ENCODE measurements at places on chromosomes 6 and 20.
A peak's percentile ranks its signal among the peaks of the same experiment; 100 is the strongest.

GRCh38 chr6:111898452-111898851, 25.2 kb upstream of the FYN start:
- no peak for DNase-seq

DNA sequence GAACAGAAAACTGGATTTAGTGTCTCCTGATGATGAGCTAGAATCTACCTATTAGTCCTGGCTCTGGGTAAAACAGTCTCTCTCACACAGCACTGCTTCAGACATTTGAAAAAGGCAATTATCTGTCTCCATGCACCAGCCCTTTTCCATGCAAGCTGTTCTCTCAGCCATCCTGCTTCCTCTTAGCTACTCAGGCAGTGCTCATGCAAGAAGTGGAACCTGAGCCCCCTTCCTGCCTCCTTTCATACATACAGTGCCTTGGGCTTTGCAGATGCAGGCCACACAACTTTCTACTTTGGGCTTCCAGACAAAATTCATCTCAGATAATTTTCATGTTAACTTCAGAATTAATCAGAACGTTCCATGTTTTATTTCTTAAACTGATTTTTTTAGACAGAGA, 151.3 kb downstream of the RALGAPA2 start:
- no peak for DNase-seq

DNA sequence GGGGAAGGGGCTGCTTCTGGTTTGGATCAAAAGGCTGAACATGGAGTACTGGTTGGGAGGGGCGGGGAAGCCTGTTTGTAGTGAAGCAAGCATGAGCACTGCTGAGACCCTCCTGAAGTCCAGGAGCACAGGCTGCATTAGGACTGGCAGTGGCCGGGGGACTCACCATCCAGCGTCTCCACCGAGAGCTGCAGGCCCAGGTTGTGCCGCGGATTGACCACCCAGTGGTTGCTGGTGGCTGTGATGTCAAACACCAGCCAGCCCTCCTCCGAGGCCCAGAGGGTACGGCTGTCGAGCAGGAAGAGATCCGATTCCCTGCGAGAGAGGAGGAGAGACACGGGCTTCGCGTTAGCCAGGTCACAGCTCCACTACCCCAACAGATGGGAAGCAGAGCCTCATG, 64.1 kb downstream of the BMP7 start:
- no peak for DNase-seq

DNA sequence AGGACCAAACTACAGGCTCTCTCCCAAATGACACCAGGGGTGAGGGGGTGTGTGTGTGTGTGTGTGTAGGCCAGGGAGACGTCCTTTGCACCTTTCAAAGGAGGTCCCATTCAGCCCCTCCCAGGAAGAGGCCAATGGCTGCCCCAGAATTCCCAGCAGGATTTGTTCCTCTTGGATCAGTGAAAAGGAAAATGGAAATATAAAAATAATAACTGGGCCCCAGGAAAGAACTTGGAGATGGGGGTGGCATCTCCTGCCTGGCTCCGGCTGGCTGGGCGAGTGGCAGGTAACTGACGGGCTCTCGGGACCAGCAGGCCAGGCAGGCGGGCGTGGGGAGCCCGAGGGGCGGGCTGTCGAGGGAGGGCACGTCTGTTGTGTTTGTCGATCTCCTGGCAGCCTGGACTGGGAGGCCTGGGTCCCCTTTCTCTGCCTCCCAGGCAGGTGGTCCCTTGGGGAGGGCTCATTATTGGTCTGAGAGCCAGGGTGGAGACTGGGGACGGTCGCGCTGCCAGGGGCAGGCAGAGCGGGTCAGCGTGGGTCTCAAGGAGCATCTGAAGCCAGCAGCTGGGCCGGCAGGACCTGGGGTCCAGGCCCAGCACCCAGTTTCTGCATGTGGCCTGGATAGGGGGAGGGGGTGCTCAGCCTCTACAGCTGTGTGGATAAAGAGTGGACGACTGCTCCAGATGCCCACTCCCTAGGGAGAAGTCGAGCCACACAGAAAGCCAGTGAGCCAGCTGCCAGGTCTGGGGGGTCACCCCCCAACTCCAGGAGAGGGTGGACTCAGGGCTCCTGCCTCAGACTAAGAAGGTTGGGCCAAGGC, 3.1 kb downstream of the NOL4L start:
- DNase-seq, result no peak

DNA sequence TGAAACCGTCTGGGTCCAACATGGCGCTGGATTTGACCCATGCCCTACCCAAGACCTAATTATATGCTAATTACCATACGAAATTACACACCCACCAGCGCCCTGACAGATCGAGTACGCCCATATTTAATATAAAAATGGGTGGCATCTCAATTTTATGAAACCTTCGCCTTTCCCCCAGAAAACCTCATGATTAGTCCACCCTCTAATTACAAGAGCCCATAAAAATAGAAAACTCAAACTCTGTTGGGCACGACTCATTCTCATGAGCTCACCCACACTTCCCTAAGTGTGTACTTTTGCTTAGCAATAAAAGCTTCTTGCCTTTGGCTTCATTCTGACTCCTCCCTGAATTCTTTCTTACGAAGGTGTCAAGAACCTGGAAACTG, 136.4 kb downstream of the OR2B2 start:
- DNase-seq, result no peak

- DNase-seq, result peak; percentile 7
Measured at GRCh38 chr20:49712996-49713752, 504 bp downstream of the B4GALT5 start.

- DNase-seq, result no peak
Measured at GRCh38 chr6:72064399-72064975, 178.1 kb downstream of the RIMS1 start.

- DNase-seq, result peak; percentile 87
Measured at GRCh38 chr6:132341646-132342045, 59.6 kb downstream of the MOXD1 start.

GRCh38 chr6:146551545-146551944, 7.9 kb downstream of the RAB32 start:
- DNase-seq, result no peak

DNA sequence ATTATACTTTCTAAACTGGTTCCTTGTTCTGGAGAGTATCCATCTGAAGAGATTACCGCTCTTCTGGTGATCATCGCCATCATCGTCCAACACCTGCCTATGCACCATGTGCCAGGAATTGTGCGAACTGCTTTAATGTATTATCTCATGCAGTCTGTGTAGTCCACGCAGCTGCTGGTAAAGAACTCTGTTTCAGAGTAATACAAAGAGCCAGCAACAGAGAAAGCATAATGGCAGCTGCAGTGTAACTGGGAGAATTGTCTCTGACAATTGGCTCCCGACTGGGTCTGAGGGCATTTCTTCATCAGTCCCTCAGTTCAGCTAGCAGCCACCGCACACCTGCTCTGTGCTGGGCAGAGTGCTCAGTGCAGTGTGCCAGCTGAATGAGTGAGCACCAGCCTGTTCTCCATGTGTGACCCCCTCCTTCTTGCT, 383.4 kb downstream of the GRIK2 start:
- no peak for DNase-seq

DNA sequence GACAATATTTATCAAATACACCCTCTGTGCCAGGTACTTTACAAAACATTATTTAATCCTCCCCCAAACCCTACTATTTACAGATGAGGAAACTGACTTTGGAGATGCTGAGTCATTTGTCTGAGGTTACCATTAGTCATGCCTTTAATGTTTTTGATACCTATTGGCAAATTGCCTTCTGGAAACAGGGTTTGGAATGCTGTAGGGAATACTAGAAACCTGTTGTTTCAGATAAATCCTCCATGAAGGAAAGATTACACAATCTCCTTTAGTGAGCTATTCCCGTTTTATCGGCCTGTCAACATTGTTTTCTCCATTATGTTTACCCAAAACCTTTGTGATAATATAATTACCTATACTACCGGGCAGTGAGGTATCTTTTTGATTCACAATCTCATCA, 93.6 kb upstream of the ADGRF1 start:
- peak; percentile 71 for DNase-seq

DNA sequence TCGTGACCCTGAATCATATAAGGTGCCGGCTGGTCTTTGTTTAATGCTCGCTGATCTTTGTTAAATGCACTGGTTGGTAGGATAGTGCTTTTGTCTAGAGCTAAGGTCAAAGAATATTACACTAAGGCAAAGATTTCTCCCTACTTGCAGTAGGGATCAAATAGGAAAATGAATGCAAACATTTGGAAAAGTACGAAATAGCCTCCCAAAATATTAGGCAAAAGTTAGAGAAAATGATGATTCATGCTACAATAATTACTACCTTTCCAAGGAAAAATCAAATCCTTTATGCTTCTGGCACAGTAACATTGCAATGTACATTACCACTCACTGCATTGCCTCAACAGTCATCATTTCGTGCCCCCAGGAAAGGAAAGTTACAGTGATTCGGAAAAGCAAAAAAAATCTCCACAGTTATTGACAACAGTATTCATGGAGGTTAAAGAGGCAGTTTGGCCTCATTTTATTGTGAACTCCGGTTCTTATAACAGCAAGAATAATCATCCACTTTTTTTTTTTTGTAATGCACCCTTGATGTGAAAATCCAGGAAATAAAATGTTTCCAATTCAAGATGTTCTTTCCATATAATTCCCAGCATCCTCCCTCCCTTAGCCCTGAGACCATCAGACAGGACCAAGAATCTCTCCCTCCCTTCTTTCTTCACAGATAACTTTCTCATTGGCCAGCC, 61.7 kb upstream of the ZMYND8 start:
- no peak for DNase-seq

DNA sequence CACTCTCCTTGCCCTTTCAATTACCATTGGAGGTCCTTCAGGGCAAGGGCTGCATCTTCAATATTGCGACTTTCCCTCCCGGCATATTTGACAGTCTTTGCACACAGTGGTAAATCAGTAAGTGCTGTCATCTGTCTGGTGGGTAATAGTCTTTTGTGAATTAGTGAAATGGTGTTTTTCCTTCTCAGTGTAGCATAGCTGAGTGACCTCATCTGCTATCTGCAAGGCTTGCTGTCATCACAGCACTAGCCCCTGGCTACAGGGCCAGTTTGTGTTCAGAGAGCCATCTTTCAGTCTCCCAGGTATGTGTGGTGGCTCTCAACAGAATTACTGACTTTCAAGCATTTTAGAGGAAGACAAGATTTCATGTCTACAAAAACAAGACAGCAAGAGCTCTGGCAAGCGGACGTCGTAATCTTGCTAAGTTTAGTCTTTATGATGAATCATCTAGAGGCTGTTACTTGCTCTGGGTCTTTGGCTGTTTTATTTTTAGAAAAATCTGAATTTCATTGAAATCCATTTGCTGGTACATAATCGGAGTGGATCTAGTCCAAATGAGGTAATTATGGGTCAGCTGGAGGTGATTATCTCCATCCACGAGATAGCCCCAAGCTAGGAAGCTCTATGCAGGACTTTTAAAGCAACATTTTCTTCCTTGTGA, 528.9 kb downstream of the EPM2A start:
- peak; percentile 86 for DNase-seq

Data from fibroblast of gingiva (primary cell).